CD4-positive, alpha-beta T cell treated with Interleukin-1 beta for 1 hour (primary cell): ENCODE measurements at places on chromosomes 3 and 15.

DNA sequence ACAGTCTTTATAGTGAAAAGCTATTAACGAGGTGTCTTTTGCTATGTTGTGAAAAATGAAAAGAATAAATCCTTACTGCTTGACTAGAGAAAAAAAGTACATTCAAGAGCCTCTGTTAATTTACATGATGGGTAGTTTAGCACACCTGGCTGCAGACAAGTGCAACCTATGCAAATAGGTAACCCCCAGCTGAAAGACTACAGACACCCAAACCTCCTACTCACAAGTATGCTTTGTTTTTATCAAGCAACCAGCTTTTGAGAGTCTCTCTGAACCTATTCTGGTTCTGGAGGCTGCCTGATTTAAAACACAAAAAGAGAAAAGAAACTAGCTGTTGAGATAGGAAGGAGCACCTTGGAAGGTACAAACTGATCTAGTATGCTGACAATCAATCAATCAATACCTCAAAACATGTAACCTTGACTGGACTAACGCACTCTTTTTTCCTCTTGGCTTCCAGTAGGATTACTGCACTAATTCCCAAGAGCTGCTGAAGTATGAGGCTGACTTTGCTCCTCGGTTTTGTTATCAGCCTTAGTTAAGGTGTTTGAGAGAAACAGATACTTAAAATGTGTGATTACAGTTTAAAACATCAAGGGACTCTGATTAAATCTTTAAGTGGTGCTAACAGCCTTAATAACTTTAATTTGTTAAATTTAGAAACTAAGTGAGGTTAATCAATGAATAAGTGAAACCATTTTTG, 63.6 kb downstream of the OSBPL10 start:
- no peak for DNase-seq

DNA sequence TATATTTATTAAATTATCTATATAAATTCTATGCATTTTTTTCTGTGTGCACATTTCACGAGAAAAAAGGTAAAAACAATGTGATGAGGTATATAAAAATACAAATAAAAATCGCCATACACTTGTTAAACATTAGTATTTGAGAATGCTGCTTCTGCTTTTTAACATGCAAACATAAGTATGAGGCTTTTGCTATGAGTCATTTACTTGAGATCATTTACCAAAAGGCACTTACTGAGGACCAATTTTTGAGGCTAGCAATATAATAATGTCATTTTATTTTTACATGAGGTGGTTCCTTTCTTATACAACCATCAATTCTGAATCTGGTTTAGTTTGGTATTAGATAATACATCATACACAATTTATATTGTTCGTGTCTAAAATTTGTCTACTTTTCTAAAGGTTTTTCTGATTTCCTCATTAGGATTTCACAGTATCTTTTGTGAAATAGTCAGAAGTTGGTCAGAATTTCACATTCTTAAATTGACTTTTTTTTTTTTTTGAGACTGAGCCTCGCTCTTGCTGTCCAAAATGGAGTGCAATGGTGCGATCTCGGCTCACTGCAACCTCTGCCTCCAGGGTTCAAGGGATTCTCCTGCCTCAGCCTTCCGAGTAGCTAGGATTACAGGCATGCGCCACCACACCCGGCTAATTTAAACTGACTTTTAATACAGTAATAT, 25.6 kb downstream of the DCUN1D1 start:
- no peak for DNase-seq

GRCh38 chr3:38630606-38631005, 18.9 kb downstream of the SCN5A start:
- no peak for DNase-seq

- DNase-seq: no peak
Measured at GRCh38 chr3:120424976-120425570, 25.7 kb downstream of the FSTL1 start.

- peak; percentile 60 for DNase-seq
Measured at GRCh38 chr15:64693134-64693533, 82.3 kb downstream of the RBPMS2 start.
